AG09319 (cell line): ENCODE measurements at places on chromosomes 12 and 14.

GRCh38 chr14:56120091-56120691 lies 2.0 kb downstream of the PELI2 start:
- DNase-seq: no peak

- DNase-seq: no peak
Observed at GRCh38 chr12:97309921-97310320, 152.7 kb upstream of the RMST start.

DNA sequence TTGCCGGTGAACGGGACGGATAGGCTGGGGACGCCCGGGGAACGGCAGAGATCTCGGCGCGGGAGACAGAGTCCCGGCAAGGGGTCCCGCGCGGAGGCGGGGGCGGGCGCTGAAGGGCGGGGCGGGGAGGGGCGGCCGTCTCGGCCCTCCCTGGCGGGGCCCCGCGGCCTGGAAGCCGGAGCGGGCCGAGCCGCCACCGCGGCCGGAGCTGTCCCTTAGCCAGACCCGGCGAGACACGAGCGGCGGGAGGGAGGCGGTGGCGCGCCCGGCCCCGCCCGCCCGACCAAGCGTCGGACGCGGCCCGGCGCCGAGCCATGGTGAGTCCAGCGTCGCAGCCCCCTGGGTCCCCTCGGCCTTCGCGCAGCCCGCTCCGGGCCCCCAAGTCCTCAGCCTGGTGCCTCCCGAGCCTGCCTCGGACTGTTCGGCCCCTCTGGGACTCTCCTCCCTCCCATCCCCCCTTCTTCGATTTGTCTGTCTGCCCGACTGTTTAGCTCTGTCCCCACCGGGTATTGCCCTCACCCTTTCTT lies at the start of gene ARHGEF40:
ARHGEF40 (plus strand) TSS at position 222 of the 527 bp plus-strand sequence; CDS start at position 315, 93 bp downstream.
- no peak for DNase-seq

DNA sequence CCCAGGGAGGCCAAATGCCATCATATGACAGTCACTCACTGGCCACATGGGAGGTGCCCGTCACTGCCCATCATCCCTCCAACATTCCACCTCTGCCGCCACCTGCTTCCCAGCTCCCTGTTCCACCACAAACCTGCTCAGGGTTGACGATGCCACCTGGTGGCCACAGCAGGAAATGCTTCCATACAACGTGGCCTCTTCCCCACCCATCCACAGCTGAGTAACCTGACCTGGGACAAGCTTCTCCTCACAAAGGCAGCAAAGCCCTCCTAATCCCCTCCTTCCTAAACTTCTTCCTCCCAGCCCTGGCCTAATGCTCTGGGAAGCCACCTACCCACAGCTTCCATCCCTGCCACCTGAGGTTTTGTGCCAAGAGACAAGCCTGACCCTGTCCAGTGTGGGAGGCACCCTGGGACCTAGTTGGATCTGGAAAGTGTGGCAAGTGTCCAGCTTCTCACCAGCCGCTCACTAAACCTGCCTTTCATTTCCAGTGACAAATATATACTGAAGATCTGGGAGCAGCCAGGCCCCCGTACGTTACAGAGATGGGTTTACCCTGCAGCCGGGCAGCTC lies 4.3 kb downstream of the DEGS2 start:
- DNase-seq: no peak

DNA sequence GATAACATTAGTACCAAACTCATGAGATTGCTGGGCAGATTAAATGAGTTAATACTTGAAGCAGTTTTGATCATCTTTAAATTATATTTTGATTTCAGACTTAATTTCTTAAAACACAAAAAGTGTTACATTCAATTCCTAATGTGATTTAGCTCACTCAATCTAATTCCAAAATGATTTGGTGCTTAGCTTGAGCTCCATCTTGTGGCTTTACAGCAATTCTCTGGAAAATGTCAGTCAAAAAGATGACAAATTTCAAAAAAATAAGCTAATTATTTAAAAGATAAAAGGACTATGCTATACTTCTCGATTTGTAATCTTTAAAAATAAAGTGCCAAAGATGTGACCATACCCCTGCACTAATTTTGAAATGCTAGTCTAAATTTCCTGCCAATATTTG lies 10.1 kb downstream of the LLPH start:
- DNase-seq: no peak

DNA sequence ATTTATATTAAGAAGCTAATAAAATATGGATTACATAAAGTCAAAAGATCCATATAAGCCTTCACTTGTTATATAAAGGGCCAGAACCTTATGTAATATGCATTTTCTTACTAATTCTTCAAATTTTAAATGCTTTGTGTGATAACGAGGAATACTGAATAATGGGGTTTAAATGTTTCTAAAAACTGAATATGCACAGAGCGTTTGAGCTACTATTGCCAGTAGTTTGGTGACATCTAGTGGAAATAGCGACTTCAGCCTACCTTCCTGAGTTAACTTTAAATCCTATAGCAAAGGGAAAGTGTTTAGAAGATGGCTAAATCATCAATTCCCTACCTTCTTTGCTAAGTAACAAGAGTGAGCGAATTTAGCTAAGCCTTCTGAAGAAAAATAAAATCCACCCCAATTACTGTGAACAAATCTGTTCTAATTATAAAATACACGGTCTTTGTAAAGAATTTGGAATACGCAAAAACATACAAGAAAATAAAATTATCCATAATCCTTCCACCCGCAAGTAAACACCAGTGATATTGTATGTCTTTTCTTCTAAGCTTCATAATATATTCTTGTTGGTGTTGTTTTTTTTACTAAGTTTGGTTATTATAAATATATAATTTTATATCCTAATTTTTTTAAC lies 115.5 kb upstream of the G2E3 start:
- DNase-seq: no peak

DNA sequence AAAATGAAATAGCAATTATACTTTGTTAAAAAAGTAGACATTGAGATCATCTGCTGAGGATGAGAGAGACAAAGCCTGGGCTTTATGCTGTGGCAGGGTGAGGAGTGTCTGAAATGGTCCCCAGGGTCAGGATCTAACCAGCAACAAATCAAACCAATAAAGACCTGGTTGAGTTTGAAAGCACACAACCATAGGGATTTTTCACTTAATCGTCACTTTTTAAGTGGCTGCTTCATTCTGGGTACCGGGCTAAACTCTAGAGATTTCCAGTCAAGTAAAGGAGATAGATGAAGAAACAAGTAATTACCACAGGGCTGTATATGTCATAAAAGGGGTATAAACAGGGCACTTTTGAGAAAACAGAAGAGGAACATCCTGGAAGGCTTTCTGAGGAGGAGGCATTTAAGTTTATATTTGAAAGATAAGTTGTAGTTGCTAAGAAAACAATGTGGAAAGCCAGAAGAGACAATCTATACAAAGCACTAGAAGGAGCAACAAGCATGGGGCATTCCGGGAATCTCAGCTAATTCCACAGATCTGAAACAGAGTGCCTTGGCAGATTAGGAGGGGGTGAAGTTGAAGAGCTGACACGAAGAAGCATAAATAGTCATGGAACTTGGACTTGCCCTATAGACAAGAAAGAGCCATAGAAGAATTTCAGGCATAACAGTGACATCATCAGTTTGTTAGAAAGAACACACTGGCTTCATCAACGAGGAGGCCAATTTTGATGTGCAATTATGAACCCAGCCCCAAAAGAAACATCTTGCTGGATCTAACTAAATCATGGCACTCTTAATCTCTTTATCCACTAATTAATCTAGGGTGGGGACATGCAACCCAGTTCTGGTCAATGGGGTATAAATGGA lies 46.9 kb upstream of the FRS2 start:
- DNase-seq: no peak

DNA sequence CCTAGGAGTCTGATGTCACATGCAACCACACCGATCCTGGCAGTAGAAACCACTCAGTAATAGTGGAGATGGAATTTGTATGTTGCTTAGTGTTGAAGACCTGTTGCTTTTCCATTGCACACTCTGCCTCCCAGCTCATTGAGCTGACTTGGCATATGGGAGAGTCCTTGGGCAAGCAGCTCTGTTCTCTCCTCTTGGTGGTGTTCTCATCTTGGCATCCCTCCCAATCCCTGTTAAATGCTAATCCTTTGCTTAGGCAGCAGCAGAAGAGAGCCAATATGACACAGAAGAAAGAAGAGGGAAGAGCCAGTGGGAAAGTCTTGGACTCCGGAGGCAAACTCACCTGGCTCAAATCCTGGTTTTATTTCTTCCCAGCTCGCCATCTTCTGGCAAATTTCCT lies 178.0 kb upstream of the CAND1 start:
- DNase-seq: no peak

DNA sequence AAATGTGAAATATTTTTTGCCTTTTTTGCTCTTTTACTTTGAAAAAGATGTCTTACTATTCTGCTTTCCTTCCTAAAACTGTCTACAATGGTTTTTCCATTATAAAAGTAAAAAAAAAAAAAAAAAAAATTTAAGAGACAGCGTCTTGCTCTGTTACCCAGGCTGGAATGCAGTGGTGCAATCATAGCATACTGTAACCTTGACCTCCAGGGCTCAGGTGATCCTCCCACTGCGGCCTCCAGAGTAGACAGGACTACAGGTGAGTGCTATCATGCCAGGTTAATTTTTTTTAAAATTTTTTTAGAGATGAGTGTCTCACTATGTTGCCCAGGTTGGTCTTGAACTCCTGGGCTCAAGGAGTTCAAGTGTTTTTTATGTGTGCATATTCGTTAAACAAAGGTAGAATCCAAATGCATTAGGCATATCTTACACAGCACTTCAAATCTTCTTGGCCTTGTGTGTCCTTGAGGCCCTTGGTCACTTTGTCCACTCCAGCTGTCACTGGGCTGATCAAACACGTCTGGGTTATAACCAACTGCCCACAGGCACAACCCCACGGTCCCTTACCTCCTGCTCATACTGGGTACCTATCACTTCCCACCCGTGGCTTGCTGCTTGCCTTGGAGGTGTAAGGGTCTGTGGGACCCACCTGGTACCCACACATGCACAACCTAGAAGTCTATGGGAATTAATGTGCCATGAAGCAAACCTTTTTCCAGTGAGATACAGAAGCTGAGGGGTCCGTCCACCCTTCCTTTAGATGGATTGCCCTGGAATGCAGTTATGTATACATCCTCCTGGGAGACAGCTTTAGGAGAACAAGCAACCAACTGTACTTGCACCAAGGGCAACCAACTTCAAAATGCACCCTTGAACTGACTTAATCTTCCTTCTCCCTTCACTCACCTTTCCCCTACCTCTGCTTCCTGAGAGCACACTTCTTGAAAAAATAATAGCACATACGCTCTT lies 12.8 kb downstream of the RAD52 start:
- no peak for DNase-seq

DNA sequence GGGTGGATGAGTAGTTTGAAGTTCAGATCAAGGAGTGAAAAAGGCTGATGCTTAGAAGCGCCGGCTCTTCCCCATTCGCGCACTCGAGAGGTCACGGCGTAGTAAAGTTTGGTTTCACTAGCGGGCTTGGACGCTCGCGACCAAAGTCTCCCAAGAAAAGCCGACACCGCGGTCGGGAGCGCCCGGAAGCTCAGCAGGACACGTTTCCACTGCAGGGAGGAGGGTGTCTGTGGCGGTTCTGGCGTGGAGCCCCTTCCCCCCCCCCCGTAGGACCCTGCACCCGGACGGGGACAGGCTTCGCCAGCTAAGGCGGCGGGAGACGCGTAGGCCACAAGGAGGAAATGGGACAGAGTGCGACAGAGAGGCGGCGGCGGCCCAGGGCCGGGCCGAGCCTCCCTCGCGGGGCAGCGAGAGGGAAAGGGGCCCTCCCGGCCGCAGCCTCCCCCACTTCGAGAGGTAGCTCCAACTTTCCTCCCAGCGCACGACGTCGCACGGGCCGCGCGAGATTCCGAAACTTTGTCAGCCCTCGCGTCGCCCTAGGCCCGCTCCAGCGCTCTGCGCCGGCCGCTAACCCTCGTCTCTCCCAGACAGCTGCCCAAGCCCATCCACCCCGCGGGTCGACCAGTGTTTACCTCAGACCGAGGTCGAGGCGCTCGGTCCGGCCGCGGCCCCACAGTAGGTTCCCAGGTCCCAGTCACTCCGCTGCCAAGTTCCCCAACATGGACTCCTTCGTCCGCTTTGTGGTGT lies 480 bp downstream of the SCAF11 start:
- no peak for DNase-seq

- DNase-seq: no peak
Observed at GRCh38 chr14:104298458-104298857, 160.1 kb downstream of the KIF26A start.

DNA sequence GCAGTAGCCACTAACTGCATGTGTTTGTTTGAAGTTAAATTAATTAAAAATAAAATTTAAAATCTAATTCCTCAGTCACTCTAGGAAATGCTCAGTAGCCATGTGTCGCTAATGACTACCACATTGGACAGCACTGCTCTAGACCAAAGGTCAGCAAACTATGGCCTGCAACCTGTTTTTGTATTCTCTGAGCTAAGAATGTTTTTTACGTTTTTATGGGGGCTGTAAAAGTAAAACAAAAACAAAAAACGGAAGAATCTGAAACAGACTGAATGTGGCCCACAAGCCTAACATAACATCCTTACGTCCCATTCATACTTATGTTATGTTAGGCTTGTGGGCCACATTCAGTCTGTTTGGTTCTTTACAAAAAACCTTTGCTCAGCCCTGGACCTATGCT lies 57.8 kb downstream of the LIN52 start:
- DNase-seq: no peak

DNA sequence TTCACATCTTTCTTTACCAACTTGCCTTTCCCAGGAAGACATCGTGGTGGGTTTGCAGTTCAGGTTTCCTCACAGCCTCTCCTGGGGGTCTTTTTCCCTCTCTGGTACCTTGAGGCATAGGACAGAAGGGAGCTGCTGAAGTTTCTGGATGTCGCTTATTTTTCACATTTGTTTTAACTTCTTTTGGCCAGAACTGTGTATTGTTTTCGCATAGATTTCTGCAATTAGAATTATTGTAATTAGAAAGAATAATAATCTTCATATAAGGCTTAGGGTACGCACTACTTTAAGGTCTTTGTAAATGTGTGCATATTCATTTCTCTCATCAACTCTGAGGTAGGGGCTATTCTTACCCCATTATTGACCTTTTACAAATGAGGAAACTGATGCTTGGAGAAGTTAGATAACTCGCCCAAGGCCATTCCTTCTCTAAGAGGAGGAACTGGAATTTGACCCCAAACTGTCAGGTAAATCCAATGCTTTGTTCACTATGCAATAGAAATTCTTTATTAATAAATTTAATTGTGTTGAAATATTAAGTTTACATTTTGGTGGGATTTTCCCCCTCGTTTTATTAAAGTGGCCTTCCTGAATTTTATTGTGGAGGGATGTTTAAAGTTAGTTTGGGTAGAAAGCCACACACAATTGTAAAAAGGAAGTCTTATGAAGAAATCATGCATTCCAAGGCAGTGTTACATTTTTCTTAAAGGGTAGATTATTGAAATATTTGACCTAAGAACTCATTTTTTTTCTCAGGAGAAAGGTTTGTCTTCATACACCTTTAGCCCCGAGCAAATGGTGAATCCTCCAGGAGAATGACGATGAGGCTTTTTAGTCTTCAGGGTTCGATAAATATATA lies 12.1 kb upstream of the SLC38A2 start:
- no peak for DNase-seq

DNA sequence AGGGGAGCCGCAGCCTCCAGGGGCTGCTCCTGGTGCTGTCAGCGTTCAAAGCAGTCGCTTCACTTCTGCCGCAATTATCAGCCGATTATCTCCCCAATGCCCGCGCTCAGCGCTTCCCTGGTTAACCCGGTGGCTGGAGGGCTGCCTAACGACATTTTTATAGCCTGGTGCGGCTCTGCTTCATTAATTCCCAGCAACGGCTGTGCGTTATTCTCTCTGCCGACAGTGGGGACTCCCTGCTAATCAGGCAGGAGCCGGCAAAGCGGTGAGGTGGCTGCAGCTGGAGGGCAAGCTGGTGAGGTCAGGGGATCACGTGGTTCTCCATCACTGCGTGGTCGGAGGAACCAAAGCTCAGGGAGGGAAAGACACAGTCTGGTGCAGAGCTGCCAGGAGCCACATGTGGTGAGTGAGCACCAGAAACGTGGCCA lies 62.9 kb downstream of the GLRX5 start:
- no peak for DNase-seq
